Hindlimb muscle (tissue), 1 donor: ENCODE measurements at places on chromosomes 6 and 20.

DNA sequence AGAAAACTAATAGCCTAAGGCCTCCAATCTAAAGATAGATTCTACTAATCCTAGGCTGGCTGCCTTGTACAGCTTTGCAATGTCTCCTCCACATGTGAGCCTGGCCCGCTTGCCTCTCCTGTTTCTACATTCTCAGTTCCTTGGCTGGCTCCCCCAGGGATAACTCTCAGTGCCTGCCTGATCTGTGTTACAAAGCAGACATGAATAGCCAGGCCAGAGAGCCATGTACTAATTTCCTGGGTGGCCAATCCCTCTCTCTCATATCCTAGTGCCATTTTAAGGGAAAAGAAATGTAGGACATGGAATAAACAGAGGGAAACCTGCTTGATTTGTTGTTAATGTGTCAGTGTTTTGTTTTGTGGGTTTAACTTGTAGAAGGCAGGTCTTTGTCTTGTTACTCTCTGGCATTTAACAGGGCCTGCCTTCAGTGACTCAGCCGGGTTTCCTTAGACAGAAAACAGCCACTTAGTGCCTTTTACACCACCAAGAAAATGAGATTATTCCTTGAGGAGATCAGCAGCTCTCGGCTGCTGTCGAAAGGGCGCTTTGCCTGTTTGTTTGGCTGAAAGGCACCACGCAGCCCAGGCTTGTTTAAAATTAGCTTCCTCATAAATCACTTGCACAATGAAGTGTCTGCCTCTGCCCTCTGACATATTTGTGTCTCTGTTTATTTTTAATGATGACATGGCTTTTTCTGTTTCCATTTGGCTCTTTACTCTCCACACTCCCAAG, 702.7 kb downstream of the MAFB start:
- peak; percentile 29 for DNase-seq

DNA sequence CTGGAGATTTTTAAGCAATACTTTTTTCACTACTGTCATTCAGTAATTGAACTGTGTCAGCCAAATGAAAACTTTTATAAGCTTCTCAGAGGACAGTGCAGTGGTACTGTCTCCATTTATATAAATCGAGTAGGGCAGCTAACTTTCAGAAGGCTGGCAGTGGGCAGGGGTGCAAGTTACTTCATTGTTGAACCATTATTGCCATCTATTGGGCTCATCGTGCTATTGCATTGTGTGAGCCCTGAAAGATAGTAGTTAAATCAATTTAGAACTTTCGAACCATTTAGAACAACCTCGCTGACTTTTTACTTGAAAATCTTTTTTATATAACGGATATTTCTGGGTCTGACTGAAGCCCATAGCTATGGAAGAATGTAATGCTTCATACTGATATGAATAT, 347.8 kb upstream of the PLCB4 start:
- DNase-seq: peak; percentile 48

DNA sequence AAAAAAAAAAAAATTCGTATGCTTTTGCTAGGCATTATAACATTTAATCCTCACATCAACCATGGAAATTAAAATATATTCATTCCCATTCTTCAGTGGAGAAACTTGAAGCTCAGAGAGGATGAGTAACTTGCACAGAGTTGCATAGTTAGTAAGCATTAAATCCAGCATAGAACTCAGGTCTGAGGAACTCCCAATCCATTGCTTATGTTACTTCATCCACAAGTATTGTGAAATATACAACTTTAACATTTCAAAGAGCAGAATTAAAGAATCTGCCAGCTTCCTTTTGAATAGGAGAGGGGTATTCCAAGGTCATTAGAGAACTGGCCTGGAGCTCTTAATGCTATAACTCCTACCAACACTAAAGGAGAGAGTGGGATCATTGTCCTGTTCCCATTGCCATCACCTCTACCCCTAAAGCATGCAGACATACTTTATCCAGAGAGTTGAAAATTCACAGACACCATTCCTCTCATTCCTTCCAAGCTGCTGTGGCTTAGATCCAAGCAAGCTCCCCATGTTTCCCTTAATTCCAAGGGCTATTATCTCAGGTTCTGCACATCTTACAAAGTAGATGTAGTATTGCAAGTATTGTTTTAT, 91.9 kb downstream of the FLRT3 start:
- DNase-seq: no peak

GRCh38 chr6:147772724-147773123, 264.2 kb downstream of the SAMD5 start:
- no peak for DNase-seq

GRCh38 chr20:16587066-16587465, 13.8 kb upstream of the KIF16B start:
- DNase-seq: no peak

DNA sequence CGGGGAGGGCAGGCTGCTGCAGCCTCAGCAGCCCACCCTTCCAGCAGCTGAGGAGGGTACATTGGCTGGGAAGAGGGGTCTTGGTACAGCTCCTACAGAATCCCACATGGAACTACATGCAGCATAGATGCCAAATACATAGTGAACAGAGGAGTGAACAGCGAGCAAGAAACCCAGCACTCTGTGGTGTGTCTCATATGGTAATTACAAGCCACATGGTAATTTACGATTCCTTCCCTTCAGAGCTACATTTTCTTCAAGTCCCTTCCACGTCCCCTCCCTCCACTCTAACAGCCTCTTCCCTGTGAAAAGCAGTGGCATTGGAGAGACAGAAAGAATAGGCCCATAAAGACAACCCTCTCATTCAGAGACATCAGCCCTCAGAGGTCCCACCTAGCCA, 167.7 kb downstream of the SYNDIG1 start:
- DNase-seq: no peak

- DNase-seq: no peak
These were observed 7.0 kb downstream of the PNPLA1 start for GRCh38 chr6:36276581-36277536.

GRCh38 chr6:149389509-149390297, 10.4 kb upstream of the SUMO4 start:
- no peak for DNase-seq

DNA sequence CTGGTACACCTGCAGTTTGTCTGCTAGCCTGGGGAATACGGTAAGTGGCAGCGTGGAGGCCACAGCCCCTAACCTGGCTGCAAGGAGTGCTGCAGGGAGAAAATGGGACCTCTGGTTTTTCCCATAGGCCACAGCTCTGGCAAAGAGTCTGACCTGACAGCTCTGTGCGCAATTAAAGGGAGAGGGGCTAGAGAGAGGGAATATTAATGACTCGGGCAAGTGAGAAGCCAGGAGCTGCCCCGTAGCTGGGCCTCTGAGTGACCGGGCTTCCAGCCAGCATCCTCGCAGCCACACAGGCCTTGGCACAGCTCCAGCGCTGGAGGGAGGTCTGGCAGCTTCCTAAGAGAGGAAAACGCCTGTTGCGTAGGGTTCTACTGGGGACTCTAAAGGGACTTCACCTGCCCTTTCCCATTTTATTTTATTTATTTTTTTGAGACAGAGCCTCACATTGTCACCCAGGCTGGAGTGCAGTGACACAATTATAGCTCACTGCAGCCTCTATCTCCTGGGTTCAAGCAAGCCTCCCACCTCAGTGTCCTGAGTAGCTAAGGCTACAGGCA, 18.2 kb upstream of the OCSTAMP start:
- DNase-seq: peak; percentile 85

- no peak for DNase-seq
These were observed 84.1 kb downstream of the C6orf52 start for GRCh38 chr6:10610289-10610688.

- DNase-seq: no peak
These were observed 251.1 kb upstream of the SOX4 start for GRCh38 chr6:21342501-21342900.

DNA sequence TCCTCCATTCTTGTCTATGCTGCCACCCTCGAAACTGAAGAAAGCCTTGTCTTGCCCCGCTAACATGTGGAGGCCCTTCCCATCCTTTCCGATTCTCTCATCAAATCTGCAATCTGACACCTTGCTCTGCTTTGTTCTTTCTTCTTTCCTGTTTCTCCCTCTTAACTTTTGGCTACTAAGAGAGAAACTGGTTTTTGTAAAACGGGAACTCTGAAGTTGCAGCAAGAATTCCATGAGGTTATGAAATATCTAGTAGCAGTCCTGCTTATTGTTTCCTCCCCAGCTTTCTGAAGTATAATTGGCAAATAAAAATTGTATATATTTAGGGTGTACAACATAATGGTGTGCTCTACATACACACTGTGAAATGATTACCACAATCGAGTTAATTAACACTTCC, 80.2 kb downstream of the MAP7 start:
- no peak for DNase-seq

DNA sequence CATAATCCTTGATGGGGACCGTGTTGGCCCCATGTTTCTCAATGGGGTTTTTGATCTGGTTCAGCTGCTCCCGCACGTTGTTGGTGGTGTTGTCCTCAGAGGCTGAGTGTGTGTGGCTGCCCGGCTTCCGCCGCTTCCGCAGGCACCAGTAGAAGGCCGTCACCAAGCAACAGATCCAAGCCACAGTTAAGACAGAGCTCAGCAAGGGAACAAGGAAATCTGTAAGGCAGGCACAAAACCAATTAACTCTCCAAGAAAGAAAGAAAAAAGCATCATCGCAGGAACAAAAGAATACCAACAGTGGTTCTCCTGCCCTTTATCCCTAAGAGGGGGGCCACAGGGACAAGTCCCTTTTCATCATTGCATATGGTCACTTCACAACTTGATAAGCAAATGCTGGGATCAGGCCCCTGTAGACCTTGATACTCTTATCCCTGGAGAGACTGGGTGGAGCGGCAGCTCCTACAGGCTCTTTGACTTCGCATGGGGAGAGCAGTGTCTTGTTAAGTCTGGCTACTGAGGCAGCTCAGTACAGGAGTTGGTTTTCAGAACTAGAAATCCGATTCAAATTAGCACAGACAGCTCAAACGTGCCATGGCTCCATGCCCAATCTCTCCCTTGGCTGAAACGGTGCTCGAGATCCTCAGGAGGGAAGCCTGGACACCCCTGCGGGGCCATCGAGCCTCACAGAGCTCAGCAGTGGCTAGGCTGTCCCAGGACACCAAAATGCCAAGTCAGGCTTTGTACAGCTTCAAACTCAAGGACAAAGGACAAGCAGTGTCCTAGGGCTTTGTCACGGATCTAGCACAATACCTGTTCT, 33.9 kb downstream of the JAG1 start:
- DNase-seq: no peak

DNA sequence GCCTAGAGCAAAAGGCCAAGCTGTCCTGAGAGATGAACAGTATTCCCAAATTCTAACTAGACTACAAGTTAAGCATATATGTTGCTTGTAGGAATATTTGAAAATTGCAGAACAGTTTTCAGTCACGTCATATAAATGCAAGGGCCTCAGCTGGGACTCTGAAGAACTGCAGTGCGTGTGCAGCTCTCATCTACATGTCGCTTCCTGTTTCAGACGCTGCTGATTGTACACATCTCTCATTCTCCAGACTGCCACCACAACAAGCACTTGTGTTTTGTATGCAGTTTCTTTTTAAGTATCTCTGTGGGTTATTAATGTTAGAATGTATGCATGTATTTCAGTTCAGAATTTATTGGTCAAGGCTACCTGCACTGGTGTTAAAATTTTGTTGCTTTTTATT, 119.7 kb downstream of the MAP3K4 start:
- no peak for DNase-seq

- no peak for DNase-seq
These were observed 58.6 kb downstream of the TMEM242 start for GRCh38 chr6:157264701-157265100.

- DNase-seq: no peak
These were observed 536.0 kb downstream of the BTBD3 start for GRCh38 chr20:12453711-12454110.

DNA sequence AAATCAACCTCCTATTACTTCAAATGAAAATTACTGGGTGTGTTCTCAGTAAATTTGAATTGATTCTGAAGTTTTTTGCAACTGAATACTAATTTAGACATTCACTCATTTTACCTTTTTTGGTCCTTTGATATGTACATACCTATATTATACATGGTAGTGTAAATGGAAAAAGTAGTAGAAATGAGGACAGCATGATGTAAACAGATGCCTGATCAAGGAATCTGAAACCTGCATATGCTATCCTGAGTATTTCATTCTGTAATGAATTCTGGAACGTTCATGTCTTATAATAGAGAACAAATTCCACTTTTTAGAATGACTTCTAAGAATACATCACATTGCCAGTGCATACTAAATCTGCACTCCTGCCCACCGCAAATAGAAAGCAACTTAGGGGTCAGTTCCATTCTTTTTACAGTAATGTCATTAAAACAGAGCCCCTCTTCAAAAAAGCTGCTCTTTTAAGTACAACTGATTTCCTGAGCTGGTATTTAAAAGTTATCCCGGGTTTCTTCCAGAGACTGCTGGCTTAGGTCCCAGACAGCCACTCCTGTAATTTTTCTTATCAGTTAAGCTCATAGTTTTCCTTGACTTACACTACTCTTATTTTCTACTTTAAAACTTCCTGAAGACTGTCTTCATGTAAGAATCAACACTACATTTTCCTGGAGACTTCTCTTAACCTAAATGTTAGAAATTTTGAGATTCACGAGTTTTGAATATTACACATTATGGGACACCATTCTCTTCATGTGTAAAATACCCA, 48.4 kb downstream of the MAP3K7 start:
- DNase-seq: no peak

DNA sequence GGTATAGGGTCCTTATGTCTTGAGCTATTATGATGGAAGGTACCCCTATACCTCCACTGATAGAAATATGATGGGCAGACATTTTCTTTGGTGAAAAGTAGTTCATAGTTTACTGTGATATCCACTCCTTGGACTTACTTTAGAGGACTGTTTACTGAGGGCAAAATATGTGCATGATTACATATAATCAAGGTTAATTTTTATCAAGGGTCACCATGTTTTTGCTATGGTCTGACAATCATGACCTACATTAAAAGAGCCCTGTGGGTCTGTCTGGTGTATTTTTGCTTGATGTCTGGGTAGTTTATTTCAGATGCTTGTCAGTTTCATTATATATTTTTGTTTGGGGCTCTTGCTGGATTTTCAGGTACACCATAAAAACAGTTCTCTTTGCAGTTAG, 40.1 kb downstream of the CDKAL1 start:
- DNase-seq: no peak

DNA sequence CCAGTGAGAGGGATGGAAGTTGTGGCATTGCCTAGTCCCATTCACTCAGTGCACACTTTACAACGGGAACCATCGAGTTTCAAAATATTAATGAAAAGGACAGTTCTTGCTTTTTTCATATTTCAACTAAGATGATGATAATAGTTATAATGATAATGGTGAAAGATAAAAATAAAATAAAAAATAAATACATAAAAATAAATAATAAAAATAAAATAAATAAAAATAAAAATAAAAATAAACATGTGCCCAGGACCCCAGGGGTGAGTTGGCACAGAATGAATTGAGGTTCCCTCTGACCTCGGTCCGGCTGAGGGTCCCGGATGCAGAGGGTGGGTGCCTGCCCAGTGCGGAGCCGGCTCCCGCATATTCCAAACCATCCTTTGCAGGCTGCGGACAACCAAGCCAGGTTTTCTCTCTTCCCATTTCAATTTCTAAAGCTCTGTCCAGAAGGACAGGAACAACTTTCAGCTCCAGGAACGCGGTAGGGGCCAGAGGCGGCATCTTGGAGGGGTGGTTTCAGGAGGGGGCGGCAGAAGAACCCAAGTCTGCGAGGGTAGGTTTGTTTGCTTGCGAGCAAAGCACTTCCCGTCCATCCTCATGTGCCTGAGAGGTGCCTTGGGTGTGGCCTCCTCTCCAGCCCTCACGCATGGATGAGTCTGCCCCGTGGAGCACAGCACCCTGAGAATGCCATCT, 236.8 kb downstream of the DLL1 start:
- DNase-seq: no peak

GRCh38 chr6:215335-216034, 76.8 kb upstream of the DUSP22 start:
- DNase-seq: no peak
